ENCODE measurements at places on chromosomes 4 and X.

- no peak for DNase-seq
Observed at GRCh38 chr4:56688094-56688647, 7.1 kb upstream of the HOPX start.

- no peak for DNase-seq
Observed at GRCh38 chrX:42241421-42241820, 318.1 kb upstream of the CASK start.

DNA sequence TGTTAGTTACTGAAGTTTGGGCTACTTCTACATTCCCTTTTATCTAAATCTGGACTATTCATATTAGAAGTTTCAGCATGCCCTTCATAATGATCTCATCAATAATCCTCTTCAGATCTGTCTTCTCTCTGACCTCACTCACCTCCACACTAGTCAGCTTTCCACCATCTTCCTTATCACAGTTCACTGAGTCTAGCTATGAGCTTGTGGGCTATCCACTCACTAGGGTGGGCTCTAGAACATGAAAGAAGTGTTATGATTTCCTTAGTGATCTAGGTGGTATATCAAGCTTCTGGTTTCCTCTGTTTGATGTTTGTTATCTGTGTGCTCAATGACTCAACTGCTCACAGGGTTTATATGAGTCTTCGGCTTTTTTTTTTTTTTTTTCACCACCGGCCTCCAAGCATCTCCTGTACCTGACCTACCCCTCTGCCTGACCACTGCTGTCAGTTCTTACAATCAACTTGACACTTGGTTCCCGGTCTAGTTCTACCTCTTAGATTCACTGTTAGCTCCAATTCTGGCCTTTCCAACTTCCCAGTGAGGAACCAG is 103.1 kb downstream of the PAPSS1 start:
- DNase-seq: no peak

DNA sequence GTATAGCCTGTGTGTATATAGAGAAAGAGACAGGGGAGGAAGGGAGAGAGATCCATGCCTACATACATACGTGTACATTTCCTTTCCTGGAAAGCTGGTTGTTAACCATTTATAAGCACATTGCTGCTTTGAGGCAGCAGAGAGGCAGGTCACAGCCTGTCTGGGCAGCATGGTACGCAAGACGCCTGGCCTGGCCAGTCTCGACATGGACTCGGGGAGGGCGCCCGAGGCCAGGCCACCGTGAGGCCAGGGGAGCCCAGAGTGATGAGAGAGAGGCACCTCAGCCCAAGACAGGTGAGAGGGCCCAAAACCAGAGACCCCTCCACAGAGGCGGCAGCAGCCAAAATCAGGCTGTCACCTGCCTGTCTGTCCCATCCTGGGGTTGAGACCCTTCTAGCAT is 3.9 kb downstream of the TREX2 start:
- DNase-seq: no peak

GRCh38 chr4:93203708-93204107 is 624.8 kb upstream of the ATOH1 start:
- no peak for DNase-seq

GRCh38 chrX:7214251-7214650 is 66.3 kb upstream of the PUDP start:
- no peak for DNase-seq

DNA sequence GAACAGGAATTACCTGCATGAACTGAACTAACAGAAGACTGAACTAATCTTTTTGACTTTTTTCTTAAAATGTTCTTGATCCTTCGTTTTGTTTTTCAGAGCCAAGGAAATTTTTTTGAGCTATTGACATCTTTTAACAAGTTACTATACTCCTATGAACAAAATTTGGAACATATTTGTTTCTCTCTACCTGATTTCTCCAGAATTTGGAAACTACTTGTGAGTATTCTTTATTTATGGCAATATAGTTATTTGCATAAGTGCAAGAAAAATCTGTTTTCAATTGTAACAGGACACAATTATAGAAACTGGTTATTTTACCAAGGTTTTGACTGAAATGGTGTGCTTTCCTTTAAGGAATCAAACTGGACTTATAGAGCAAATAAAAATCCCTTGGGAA is 89.5 kb upstream of the HPGD start:
- no peak for DNase-seq

DNA sequence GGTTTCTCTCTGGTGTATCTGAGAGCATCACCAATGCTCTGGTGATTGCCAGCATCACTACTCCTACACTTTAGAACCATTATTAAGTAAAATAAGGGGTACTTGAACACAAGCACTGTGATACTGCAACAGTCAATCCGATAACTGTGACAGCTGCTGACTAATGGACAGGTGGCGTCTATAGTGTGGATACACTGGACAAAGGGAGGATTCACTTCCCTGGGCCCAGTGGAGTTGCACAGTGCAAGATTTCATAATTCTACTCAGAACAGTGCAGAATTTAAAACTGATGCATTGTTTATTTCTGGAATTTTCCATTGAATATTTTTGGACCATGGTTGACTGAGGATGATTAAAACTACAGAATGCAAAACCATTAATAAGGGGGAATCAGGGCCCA is 97.8 kb downstream of the SHROOM3 start:
- no peak for DNase-seq

GRCh38 chrX:44291468-44292092 is 51.9 kb downstream of the EFHC2 start:
- DNase-seq: no peak

GRCh38 chr4:186260117-186260503 is 5.9 kb upstream of the F11 start:
- DNase-seq: no peak

- DNase-seq: no peak
Observed at GRCh38 chr4:113159942-113160545, 110.6 kb downstream of the ANK2 start.

- peak; percentile 78 for DNase-seq
Observed at GRCh38 chr4:41318839-41319530, 62.3 kb downstream of the UCHL1 start.

DNA sequence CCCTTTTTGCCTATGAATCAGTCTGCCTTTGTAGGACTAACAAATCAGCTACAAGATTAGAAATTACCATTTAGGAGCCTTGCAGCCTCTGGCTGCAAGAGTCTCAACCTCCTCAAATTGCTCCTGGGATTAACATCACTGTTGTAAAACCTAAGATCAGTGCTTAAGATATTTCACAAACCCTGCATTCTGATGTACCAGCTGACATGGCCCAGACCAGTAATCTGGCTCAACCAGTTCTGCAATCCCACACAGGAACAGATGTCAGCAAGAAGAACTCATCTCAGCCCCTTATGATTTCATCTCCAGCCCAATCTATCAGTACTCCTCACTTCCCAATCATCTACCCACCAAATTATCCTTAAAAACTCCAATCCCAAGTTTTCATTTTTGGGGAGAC is 32.5 kb upstream of the AADAT start:
- DNase-seq: no peak

- DNase-seq: no peak
Observed at GRCh38 chr4:174714393-174715211, 114.4 kb downstream of the GLRA3 start.

DNA sequence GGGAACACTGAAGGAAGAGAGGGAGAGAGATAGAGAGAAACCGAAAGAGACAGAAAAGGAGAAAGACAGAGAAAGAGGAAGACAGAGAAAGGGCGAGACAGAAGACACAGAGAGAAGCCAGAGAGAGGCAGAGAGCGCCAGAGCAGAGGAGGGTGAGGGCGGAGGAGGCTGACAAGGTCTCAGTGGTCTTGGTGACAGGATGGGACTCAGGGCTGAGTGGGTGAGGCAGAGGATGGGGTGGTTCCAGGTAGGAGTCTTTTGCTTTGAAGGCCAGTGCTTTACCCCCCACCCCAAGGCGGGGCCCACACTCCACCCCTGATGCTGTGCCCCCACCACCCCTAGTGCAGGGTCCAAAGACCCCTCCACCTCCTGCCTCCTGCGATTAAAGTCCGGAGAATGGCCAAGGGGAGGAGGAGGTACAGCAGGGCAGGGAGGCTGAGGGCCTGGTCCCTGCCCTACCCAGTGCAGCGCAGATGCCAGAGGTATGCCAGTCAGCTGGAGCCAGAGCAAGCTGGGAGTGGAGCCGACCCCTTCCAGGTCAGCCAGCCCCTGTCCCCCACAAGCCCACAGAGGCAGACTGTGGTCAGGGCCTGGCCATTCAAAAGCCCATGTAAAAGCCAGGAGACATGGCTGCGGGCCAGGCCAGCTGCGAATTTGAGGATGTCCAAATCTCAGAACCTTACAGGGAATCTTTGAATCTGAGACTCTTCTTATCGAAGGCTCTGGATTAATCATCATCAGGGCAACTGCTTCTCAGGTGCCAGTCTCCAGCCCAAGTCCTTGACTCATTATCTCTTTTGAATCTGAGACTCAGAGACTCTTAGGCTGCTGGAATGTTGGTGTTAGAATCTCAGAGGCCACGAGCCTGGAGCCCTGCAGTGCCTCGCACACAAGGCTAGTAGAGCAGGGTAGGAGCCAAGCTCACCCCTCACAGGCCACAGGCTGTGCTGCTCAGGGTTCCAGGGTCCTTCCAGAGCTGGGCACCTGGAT is 758 bp downstream of the IQSEC2 start:
- DNase-seq: peak; percentile 91

DNA sequence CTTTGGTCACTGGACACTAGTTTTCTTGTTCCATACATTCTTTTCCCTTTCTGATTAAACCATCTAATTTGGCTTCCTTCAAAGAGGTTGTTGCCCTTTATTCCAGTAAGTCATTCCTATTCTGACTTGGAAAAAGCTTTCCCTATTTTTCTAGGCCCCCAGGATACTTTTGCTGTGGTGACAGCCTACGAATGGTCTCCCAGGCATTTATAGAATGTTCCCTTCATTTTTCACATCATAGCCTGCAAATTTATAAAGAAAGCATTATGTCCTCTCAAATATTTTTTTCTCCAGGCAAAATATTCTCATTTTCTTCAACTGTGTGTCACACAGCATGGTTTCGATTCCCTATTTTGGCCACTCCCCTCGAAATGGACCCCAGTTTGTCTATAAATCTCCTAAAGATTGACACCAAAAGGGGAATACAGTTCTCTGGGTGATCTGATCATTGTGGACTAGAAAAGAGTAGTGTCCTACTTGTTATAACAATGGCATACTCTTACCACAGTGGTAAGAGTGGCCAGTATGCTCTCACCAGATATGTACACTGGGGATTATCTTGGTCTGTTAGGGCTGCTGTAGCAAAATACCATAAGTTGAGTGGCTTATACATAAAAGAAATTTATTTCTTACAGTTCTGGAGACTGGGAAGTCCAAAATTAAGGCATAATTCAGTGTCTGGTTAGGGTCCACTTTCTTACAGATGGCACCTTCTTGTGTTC is 41.5 kb upstream of the BMP2K start:
- no peak for DNase-seq

GRCh38 chrX:151279161-151279560 is 102.8 kb downstream of the GPR50 start:
- DNase-seq: no peak

DNA sequence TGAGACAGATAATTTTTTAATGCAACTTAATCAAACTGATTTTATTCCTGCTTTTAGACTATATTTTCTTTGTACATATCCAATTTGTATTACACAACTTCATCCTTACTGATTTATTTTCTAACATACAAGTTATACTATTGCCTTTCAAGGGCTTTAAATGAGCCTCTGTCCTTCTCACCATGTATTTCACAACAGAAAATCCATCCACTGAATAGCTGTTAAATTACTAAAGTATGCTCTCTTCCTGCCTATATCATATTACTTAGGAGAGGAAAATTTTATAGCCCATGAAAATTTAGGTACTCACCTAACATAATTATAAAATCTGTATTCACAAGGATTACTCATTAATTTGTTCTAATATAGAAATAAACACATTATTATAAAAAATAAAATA is 528.6 kb downstream of the ANKRD50 start:
- no peak for DNase-seq

DNA sequence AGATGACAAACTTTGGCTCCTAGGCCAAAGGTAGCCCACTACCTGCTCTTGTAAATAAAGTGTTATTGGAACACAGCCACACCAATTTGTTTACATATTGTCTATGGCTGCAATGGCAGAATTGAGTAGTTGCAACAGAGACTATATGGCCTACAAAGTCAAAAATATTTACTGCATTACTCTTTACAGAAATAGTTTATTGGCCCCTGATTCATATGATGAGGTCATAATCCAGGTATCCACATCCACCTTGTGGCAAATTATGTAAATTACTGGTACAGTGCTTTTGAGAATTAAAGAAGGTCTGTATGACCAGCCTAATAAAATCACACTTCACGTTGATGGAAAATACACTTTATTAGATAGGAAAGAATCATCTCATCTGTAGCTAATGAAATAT is 337.0 kb upstream of the DDX53 start:
- DNase-seq: no peak

- DNase-seq: peak; percentile 22
Observed at GRCh38 chrX:133776072-133776471, 209.3 kb downstream of the GPC3 start.

- no peak for DNase-seq
Observed at GRCh38 chr4:74376888-74377483, 12.0 kb downstream of the EREG start.

GRCh38 chr4:189299706-189300105 is 641.0 kb upstream of the FRG1 start:
- DNase-seq: no peak

GRCh38 chr4:82989575-82990429 is 20.8 kb downstream of the LIN54 start:
- DNase-seq: no peak

GRCh38 chr4:176735300-176735699 is 57.4 kb downstream of the VEGFC start:
- no peak for DNase-seq

Measured in right cardiac atrium (tissue), 5 donors.